ENCODE measurements at places on chromosomes 5 and 9. TPM values are rescaled to one million over a fixed set of nuclear protein-coding genes. Genes with fewer than 3 reads are reported as not detected.

Gene LCN15
- not detected for total RNA-seq

Gene SLC6A3
- not detected for total RNA-seq

Gene FOXI1
- not detected for total RNA-seq

Gene TAF11L8
- total RNA-seq = not detected

Gene ANKRD20A1
- total RNA-seq = 0.17 TPM

Gene SPATA31C1
- total RNA-seq = 0.14 TPM

Gene BNC2
- total RNA-seq = 3.7 TPM

Gene SHC3
- total RNA-seq = 4.1 TPM

Gene FABP6
- total RNA-seq = not detected

Gene TPPP
- 0.46 TPM for total RNA-seq

Gene NUTM2G
- not detected for total RNA-seq

Gene STXBP1
- 12.4 TPM for total RNA-seq

Gene PFN3
- not detected for total RNA-seq

Gene CAMK4
- 3.9 TPM for total RNA-seq

Gene FOXD4L5
- not detected for total RNA-seq

Gene NEUROG1
- total RNA-seq = not detected

Gene NIPAL4
- total RNA-seq = 5.6 TPM

Gene PCDHGA7
- 0.23 TPM for total RNA-seq

Gene CCL28
- total RNA-seq = 6.2 TPM

Gene LIX1
- under 0.01 TPM for total RNA-seq

Gene SPATA31D3
- total RNA-seq = not detected

Gene MEIKIN
- not detected for total RNA-seq

Gene CENPP
- 6.9 TPM for total RNA-seq

Gene PCDHB4
- total RNA-seq = not detected

Gene PDE6A
- not detected for total RNA-seq

Gene SPINK6
- total RNA-seq = not detected

Gene SPINK4
- not detected for total RNA-seq

Gene GPX8
- 58.5 TPM for total RNA-seq

Gene PTPRD
- total RNA-seq = 5.6 TPM

Gene PCDHB10
- total RNA-seq = under 0.01 TPM

Gene MORN5
- not detected for total RNA-seq

Gene HNRNPH1
- 405 TPM for total RNA-seq

Gene FGFR4
- total RNA-seq = 54.6 TPM

Gene RAPGEF1
- 34.8 TPM for total RNA-seq

Data from epithelial cell of proximal tubule (primary cell).